ENCODE measurements at places on chromosomes 3 and 15. TPM values are rescaled to one million over a fixed set of nuclear protein-coding genes. Genes with fewer than 3 reads are reported as not detected.

DNA sequence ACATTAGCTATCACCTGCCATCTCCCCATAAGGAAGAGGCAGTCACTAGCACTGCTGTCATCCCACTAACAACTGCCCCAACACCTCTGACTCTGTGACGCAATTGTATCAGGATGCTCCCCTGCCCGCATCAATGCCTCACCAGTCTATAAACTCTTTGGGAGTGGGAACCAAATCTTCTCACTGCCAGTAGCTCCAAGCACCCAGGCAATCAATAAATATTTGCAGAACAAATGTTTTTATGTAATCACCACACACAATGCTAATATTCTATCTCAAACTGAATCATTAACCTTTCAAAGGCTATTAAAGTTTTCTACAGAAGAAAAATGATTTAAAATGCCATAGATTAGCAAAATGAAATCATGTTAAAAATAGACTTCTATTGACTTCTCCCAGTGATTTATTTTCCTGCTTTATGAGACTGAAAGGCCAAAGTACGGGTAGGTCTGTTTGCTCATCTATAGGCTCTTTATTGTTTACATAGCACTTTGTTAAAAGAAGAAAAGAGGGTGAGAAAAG lies 131.3 kb downstream of the PLD1 start:
- no peak for DNase-seq
- no peak overlapping the region for H3K27ac ChIP-seq
- H3K27me3 ChIP-seq, result no peaks in the 10 kb centered on the region
- H3K4me1 ChIP-seq, result no peaks in the 10 kb centered on the region

GRCh38 chr15:62818691-62819090 lies 223.9 kb upstream of the TPM1 start:
- DNase-seq, result no peak
- H3K4me1 ChIP-seq, result no peaks in the 10 kb centered on the region
- H3K27ac ChIP-seq, result no peak overlapping the region
- H3K4me3 ChIP-seq, result no peak overlapping the region
- no peaks in the 10 kb centered on the region for H3K36me3 ChIP-seq
- H3K27me3 ChIP-seq, result no peaks in the 10 kb centered on the region

GRCh38 chr15:66682246-66682645 lies 19.8 kb upstream of the SMAD6 start:
- H3K4me3 ChIP-seq, result no peak overlapping the region
- no peak overlapping the region for H3K27ac ChIP-seq
- no peaks in the 10 kb centered on the region for H3K27me3 ChIP-seq
- DNase-seq, result no peak

DNA sequence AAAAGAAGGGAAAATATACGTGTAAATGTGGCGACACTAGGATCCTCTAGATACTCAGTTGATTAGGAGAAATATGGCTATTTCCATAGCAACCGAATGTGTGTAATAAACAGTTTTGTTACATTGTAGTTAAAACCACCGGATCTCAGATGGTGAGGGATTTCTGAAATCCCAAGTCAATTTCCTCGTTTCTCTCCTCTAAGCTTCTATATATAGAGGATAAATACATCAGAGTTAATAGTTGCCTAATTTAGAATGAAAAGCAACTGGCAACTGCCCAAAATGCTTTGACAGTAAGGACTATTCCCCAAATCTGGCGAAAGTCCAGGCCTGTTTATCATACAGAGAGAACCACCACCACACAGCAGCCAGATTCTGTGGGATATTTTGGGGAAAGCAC lies 112.6 kb downstream of the GABRB3 start:
- no peak for DNase-seq
- H3K4me1 ChIP-seq, result no peaks in the 10 kb centered on the region
- no peak overlapping the region for H3K27ac ChIP-seq
- H3K27me3 ChIP-seq, result no peaks in the 10 kb centered on the region
- no peaks in the 10 kb centered on the region for H3K36me3 ChIP-seq
- H3K4me3 ChIP-seq, result no peak overlapping the region

GRCh38 chr3:73271-73670 lies 123.3 kb upstream of the CHL1 start:
- DNase-seq, result no peak
- no peaks in the 10 kb centered on the region for H3K36me3 ChIP-seq
- no peaks in the 10 kb centered on the region for H3K27me3 ChIP-seq
- no peak overlapping the region for H3K4me3 ChIP-seq
- no peaks in the 10 kb centered on the region for H3K4me1 ChIP-seq

DNA sequence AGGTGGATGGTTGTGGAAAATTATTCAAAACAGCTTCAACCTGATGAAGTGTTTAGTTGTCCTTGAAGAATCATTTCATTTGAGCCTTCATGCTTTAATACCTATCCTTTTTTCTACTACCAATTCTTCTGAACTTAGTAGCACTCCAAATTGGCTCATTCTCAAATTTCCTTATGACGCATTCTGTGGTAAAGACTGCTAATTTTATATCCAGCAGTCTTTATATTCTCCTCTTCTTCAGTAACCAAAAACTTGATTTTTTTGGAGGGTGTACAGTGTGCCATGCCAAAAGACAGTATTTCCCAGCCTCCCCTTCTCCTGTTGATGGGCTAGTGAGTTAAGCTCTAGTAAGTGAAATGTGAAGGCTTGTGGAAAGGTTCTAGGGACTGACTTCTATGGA lies 25.2 kb downstream of the CGNL1 start:
- H3K27me3 ChIP-seq, result no peaks in the 10 kb centered on the region
- no peaks in the 10 kb centered on the region for H3K36me3 ChIP-seq
- no peaks in the 10 kb centered on the region for H3K4me1 ChIP-seq
- H3K4me3 ChIP-seq, result no peak overlapping the region
- H3K27ac ChIP-seq, result no peak overlapping the region

GRCh38 chr3:124986192-124987143 lies 51.9 kb upstream of the MUC13 start:
- H3K27ac ChIP-seq, result peak overlapping the region; percentile 72
- H3K4me1 ChIP-seq, result peaks cover 41% of the 10 kb centered on the region
- no peaks in the 10 kb centered on the region for H3K27me3 ChIP-seq
- peaks cover 12% of the 10 kb centered on the region for H3K36me3 ChIP-seq
- DNase-seq, result peak; percentile 45

DNA sequence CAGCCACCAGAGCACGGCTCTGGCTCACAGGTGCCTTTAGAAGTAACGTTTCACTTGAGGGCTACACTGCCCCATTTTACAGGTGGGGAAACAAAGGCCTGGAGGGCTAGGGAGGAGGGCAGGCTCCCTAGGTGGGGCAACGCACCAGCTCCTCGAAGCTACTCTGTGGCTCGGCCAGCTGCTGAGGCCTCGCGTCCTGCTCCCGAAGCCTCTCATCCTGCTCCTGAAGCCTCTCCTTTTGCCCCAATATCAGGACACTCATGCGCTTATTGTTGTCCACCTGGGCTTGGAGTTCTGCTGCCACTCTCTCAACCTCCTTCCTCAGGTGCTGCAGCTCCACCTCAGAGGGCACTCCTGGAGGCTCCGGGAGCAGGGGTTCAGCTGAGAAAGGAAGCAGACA lies 28.2 kb upstream of the OR4F6 start:
- H3K4me3 ChIP-seq, result no peak overlapping the region
- H3K27ac ChIP-seq, result no peak overlapping the region
- H3K4me1 ChIP-seq, result no peaks in the 10 kb centered on the region
- H3K36me3 ChIP-seq, result no peaks in the 10 kb centered on the region

- H3K36me3 ChIP-seq, result no peaks in the 10 kb centered on the region
- no peak for DNase-seq
- no peaks in the 10 kb centered on the region for H3K27me3 ChIP-seq
- no peaks in the 10 kb centered on the region for H3K4me1 ChIP-seq
- H3K4me3 ChIP-seq, result no peak overlapping the region
Observed at GRCh38 chr3:126956361-126956760, 26.6 kb upstream of the PLXNA1 start.

- no peak for DNase-seq
- no peaks in the 10 kb centered on the region for H3K4me1 ChIP-seq
- H3K27ac ChIP-seq, result no peak overlapping the region
- H3K27me3 ChIP-seq, result peaks cover 6% of the 10 kb centered on the region
- no peak overlapping the region for H3K4me3 ChIP-seq
Observed at GRCh38 chr3:27095553-27096222, 273.5 kb downstream of the NEK10 start.

DNA sequence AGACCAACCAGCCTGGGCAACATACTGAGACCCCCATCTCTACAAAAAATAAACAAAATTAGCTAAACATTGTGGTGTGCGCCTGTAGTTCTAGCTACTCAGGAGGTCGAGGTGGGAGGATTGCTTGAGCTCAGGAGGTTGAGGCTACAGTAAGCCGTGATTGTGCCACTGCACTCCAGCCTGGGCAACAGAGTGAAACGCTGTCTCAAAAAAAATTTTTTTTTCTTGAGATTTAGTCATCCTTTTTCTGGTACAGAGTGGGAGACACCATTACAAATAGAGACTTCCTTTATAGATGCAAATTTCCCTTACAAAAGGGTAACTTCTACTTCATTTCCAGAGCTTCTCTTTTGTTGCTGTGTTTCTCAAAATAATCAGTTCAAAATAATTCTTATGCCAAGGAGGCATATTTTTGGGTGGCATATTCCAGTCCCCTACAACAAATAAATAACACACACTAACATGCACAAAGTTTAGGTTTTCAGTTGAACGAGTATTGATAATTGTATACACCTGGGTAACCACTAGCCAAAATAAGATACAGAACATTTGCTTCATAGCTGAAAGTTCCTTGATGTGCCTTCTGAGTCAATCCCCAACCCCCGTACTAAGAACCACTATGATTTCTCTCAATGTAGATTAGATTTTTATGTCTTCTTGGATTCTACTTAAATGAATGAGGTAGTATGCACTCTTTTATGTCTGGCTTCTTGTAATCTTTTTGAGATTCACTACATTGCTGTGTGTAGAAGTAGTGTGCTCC lies 248.9 kb upstream of the PROK2 start:
- H3K4me1 ChIP-seq, result peaks cover 48% of the 10 kb centered on the region
- peak; percentile 38 for DNase-seq
- H3K27ac ChIP-seq, result no peak overlapping the region
- no peaks in the 10 kb centered on the region for H3K27me3 ChIP-seq
- no peak overlapping the region for H3K4me3 ChIP-seq
- no peaks in the 10 kb centered on the region for H3K36me3 ChIP-seq

DNA sequence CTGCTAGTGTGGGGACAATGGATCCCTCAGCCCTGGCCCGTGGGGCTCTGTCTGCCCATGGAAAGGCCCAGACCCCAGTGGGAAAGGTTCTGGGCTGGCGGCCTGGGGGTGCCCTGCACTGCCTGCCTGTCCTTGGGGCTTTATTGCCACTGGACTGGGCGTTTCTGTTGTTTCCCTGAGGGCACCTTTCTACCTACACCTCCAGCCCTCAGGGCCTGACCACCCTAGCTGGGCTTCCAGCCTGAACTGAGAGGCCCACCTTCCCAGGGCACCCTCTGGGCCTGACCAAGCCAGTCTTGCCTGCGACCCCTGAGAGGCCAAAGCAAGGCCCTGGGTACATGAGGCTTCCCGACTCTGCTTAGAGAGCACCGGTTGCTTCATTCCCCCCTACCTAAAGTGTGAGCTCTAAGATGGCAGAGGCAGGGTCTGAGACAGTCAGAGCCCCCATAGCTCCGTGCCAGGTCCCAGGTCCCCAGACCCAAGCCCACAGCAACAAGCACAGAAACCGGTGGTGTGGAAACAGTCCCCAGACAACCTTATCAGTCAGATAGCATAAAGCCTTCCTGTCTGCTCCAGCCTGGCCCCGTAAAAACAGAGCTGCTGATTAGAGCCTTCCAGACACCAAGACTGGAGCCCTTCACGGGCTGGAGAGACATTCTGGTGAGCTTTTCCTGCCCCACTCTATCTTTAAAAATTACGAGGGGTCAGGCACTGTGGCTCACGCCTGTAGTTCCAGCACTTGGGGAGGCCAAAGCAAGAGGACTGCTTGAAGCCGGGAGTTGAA lies 102.8 kb downstream of the CHSY1 start:
- no peak overlapping the region for H3K27ac ChIP-seq
- no peaks in the 10 kb centered on the region for H3K27me3 ChIP-seq
- peaks cover 17% of the 10 kb centered on the region for H3K4me1 ChIP-seq
- H3K4me3 ChIP-seq, result no peak overlapping the region

- no peak overlapping the region for H3K4me3 ChIP-seq
- no peaks in the 10 kb centered on the region for H3K36me3 ChIP-seq
- H3K27me3 ChIP-seq, result no peaks in the 10 kb centered on the region
- no peak for DNase-seq
- H3K4me1 ChIP-seq, result peaks cover 12% of the 10 kb centered on the region
Observed at GRCh38 chr15:68340726-68341671, 63.5 kb downstream of the FEM1B start.

GRCh38 chr3:197125636-197126035 lies 96.0 kb upstream of the MELTF start:
- H3K27ac ChIP-seq, result no peak overlapping the region
- no peaks in the 10 kb centered on the region for H3K4me1 ChIP-seq
- peaks cover 36% of the 10 kb centered on the region for H3K36me3 ChIP-seq
- DNase-seq, result no peak

GRCh38 chr3:88440701-88441100 lies 290.9 kb downstream of the C3orf38 start:
- H3K27me3 ChIP-seq, result no peaks in the 10 kb centered on the region
- H3K4me3 ChIP-seq, result no peak overlapping the region
- no peak for DNase-seq
- H3K27ac ChIP-seq, result no peak overlapping the region
- H3K4me1 ChIP-seq, result no peaks in the 10 kb centered on the region

- H3K27ac ChIP-seq, result no peak overlapping the region
- H3K36me3 ChIP-seq, result no peaks in the 10 kb centered on the region
Observed at GRCh38 chr3:26807272-26807671, 184.7 kb downstream of the LRRC3B start.

- no peak for DNase-seq
- H3K36me3 ChIP-seq, result no peaks in the 10 kb centered on the region
- no peak overlapping the region for H3K4me3 ChIP-seq
- H3K27me3 ChIP-seq, result peaks cover 20% of the 10 kb centered on the region
- no peak overlapping the region for H3K27ac ChIP-seq
Observed at GRCh38 chr15:100544338-100544841, 15.6 kb upstream of the CERS3 start.

DNA sequence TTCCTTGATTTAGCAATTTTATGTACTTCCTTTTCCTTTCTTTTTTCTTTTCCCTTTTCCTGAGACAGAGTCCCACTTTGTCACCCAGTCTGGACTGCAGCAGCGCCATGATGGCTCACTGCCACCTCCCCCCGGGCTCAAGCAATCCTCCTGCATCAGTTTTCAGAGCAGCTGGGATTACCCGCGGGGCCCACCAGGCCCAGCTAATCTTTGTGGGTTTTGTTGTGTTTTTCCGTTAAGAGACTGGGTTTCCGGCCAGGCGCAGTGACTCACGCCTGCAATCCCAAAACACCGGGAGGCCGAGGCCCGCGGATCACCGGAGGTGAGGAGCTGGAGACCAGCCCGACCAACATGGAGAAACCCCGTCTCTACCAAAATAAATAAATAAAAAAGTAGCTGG lies 17.7 kb downstream of the GOLGA8S start:
- H3K4me3 ChIP-seq, result no peak overlapping the region
- H3K27ac ChIP-seq, result no peak overlapping the region
- no peak for DNase-seq
- no peaks in the 10 kb centered on the region for H3K27me3 ChIP-seq
- no peaks in the 10 kb centered on the region for H3K36me3 ChIP-seq

Gene ZNF660
- not detected for polyA plus RNA-seq

Gene NPAP1
- not detected for polyA plus RNA-seq

Gene KCNMB2
- not detected for polyA plus RNA-seq

Gene LIPH
- not detected for polyA plus RNA-seq

Gene SLC22A13
- polyA plus RNA-seq, result 0.22 TPM

Gene SPATA12
- 0.16 TPM for polyA plus RNA-seq

Gene ZBTB20
- polyA plus RNA-seq, result 2.0 TPM

Gene NR1I2
- polyA plus RNA-seq, result not detected

Gene DTX3L
- polyA plus RNA-seq, result 5.0 TPM

Gene GAP43
- not detected for polyA plus RNA-seq

Gene RLBP1
- not detected for polyA plus RNA-seq

Data from CD14-positive monocyte (primary cell).